ENCODE measurements at places on chromosomes 3 and 15. TPM values are rescaled to one million over a fixed set of nuclear protein-coding genes. Genes with fewer than 3 reads are reported as not detected.

DNA sequence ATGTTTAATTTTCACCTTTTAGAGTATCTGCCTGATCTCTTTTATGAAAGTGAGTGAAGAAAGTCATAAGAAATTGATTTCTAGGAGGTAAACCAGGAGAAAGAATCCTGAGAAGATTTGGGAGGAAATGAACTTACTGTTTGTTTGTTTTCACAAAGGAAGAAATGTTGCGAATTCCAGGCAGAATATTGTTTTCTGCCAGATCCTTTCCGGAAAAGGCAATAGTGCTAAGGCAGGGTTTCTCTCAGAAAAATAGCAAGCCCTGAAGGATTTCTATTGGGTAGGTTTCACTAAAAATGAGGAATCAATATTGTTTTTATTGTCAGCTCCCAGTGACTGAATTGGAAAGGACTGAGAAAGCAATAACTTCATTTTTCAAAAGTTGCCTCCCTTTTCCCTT lies 85.7 kb upstream of the TGFBR2 start:
- DNase-seq, result no peak

Gene ESYT3
- polyA plus RNA-seq, result 0.01 TPM

Gene TGM5
- polyA plus RNA-seq, result not detected

Gene LIPC
- 0.82 TPM for polyA plus RNA-seq

GRCh38 chr15:79858469-79858868 lies 38.3 kb downstream of the MTHFS start:
- no peak for DNase-seq
